A549 treated with RU486 at 1 μM for 4 hours (cell line): ENCODE measurements at places on chromosomes 3 and 15. TPM values are rescaled to one million over a fixed set of nuclear protein-coding genes. Genes with fewer than 3 reads are reported as not detected.

The XCR1 gene
- total RNA-seq: not detected in 5 replicates

The WDR82 gene
- total RNA-seq: 44.7 to 57.1 TPM (median 51.6 TPM) in 5 replicates

The MYH15 gene
- total RNA-seq: 0.22 to 0.30 TPM (median 0.23 TPM) in 5 replicates

The DYNLT2B gene
- total RNA-seq: 20.3 to 29.0 TPM (median 23.7 TPM) in 5 replicates

The INSYN1 gene
- total RNA-seq: 1.2 to 2.4 TPM (median 2.0 TPM) in 5 replicates

The PTPRG gene
- 2.1 to 2.8 TPM (median 2.5 TPM) in 5 replicates for total RNA-seq

The CNTN4 gene
- not detected in 5 replicates for total RNA-seq

The NR2F2 gene
- total RNA-seq: 21.3 to 28.1 TPM (median 26.6 TPM) in 5 replicates

The PCOLCE2 gene
- total RNA-seq: 29.1 to 38.5 TPM (median 33.5 TPM) in 5 replicates

The ADPRH gene
- 1.9 to 2.6 TPM (median 2.6 TPM) in 5 replicates for total RNA-seq

The ADPGK gene
- total RNA-seq: 69.0 to 81.3 TPM (median 77.9 TPM) in 5 replicates

The QRICH1 gene
- total RNA-seq: 37.3 to 40.1 TPM (median 39.0 TPM) in 5 replicates

The CHDH gene
- total RNA-seq: 1.8 to 3.4 TPM (median 2.4 TPM) in 5 replicates

The GMNC gene
- total RNA-seq: not detected in 5 replicates

The PDZRN3 gene
- total RNA-seq: not detected in 5 replicates

The TMCO5A gene
- not detected in 5 replicates for total RNA-seq

The CDC25A gene
- 10.1 to 12.3 TPM (median 11.0 TPM) in 5 replicates for total RNA-seq

The ALDH1L1 gene
- 0.11 to 0.30 TPM (median 0.16 TPM) in 5 replicates for total RNA-seq

The GASK1A gene
- not detected in 5 replicates for total RNA-seq

The CGNL1 gene
- 1.4 to 1.6 TPM (median 1.5 TPM) in 5 replicates for total RNA-seq

The CTDSPL gene
- total RNA-seq: 10.7 to 12.3 TPM (median 11.1 TPM) in 5 replicates

The GOLGA8M gene
- 0.10 to 0.29 TPM in 2 of 5 replicates, not detected in the others for total RNA-seq

The RTP1 gene
- total RNA-seq: not detected in 5 replicates

The KATNBL1 gene
- 17.3 to 36.5 TPM (median 34.7 TPM) in 5 replicates for total RNA-seq

The CLRN1 gene
- not detected in 5 replicates for total RNA-seq

The SLC2A2 gene
- not detected in 5 replicates for total RNA-seq

The KCNH8 gene
- not detected in 5 replicates for total RNA-seq

The RRP9 gene
- total RNA-seq: 36.4 to 52.7 TPM (median 48.3 TPM) in 5 replicates

The EIF4E3 gene
- total RNA-seq: 1.6 to 3.8 TPM (median 3.7 TPM) in 5 replicates

The NMNAT3 gene
- 1.5 to 2.4 TPM (median 1.6 TPM) in 5 replicates for total RNA-seq

The ANKRD63 gene
- 0.31 to 0.80 TPM (median 0.44 TPM) in 4 of 5 replicates, not detected in the other for total RNA-seq

The CYP8B1 gene
- not detected in 5 replicates for total RNA-seq

The SAXO2 gene
- total RNA-seq: 1.9 to 3.4 TPM (median 2.6 TPM) in 5 replicates

The SLC24A5 gene
- total RNA-seq: not detected in 5 replicates

The OR4M2 gene
- total RNA-seq: not detected in 5 replicates

The TMEM87A gene
- total RNA-seq: 21.8 to 34.7 TPM (median 26.2 TPM) in 5 replicates

The CCR8 gene
- not detected in 5 replicates for total RNA-seq

The CNTN3 gene
- not detected in 5 replicates for total RNA-seq

The NAALADL2 gene
- 0.21 to 0.23 TPM in 2 of 5 replicates, not detected in the others for total RNA-seq

The LYZL4 gene
- total RNA-seq: not detected in 5 replicates

The ARGFX gene
- total RNA-seq: not detected in 5 replicates

The GRM2 gene
- 0.03 to 0.05 TPM in 2 of 5 replicates, not detected in the others for total RNA-seq

The DUOXA2 gene
- total RNA-seq: not detected in 5 replicates
